ENCODE measurements at places on chromosomes 7 and 10.

- no peak for DNase-seq
Observed at GRCh38 chr10:131902211-131902610, 1.4 kb downstream of the PPP2R2D start.

DNA sequence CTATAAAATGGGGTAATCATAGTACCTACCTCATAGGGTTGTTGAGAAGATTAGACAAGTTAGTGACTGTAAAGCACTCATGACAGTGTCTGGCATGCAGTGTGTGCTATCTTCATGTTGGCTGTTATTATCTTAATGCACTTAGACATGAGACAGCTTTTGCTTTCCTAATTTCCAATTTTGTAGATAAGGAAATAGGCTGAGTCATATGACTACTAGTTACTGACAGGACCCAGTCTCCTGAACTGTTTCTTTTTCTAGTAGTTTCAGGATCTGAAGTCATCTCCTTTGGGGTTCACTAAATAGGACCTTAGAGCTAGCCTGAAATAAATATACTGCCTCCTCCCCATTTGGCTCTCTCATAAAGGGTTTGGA is 74.2 kb downstream of the SNX10 start:
- no peak for DNase-seq

DNA sequence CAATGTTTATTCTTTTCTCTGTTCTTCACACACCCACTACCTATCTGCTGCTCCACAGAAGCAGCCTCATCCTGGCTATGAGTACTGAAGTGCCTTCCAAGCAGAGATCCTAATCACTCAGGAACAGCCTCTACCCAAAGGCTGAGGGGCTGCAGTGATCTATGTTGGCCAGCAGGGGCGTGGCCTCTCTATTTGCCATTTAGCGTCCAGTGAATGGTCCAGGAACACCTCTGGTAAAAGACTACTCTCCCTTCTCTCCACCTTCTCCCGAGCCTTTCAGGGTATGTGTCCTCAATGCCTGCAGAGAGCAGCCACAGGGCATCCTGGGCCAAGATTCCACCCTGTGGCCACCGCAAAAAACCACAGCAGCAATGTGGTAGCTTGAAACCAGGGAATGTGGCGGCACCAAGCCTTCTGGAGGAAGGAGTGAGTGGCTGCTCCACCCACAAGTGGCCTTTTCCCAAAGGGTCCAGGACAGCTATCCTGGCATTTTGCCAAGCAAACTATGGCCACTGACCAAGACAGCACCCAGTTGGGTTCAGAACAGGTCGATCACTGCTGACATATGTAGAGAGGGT is 70.9 kb downstream of the SYPL1 start:
- no peak for DNase-seq

DNA sequence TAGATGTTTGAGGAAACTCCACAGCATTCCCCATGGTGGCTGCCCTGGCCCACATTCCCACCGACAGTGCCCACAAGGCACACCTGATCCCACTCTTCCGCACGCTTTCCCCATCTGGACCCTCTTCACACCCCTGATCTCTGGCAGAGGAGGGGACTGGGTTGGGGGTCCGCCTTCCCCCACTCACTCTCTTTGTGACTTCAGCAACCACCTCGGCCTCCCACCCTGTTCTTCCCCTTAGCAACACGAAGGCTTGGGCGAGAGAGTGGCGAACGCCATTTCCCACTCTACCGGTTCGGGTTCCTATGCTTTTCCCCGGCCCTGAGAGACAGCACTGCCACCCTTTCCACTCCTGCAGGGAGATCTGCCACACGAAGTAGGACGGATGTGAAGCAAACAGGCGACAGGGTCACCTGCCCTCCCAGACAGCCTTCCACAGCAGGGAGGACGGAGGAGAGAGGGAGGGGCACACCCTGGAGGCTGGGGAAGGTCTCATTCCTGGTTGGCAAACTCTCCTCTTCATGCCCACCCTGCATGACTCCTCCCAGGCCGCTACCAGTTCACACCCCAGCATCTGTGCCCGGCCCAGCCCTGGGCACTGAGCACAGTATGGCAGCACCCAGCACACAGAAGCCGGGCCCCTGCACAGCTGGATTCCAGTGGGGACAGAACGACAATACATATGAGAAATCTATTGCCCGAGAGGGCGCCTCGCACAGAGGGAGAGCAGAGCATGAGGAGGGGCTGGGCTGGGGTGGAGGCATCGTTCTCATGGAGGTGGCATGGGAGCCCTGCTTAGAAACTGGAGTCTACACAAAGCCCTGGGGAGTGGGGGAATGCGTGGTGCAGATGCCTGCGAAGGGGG is 93.5 kb downstream of the PAXIP1 start:
- no peak for DNase-seq

GRCh38 chr7:106795877-106796231 is 69.2 kb upstream of the PIK3CG start:
- no peak for DNase-seq

Measured in LNCaP clone FGC (cell line).